ENCODE measurements at places on chromosomes 1 and 21.

- no peak for DNase-seq
These were observed 767 bp upstream of the EGLN1 start for GRCh38 chr1:231422798-231423309.

DNA sequence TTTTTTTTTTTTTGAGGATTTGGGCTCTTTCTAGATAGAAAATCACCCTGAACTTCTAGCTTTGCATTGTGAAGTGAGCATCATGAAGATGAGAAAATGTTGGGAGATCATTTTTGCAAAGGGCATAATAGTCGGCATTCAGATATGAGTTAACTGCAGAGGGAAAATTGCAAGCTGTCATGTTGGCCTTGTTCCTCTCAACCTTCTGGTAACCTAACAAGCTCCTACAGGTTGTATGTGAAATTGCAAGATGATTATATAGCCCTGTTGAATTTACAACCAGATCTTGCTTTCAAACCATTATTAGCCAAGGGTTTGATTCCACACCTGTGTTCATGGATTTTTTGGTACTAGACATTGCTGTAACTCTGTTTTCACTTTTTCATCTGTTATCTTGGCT, 2.2 kb downstream of the ELOA start:
- DNase-seq: no peak

- DNase-seq: no peak
These were observed 1.0 kb downstream of the CCDC24 start for GRCh38 chr1:43992232-43992995.

- no peak for DNase-seq
These were observed 74.0 kb upstream of the ADAMTS5 start for GRCh38 chr21:27040738-27041469.

GRCh38 chr1:100440075-100440809, 87.9 kb downstream of the CDC14A start:
- no peak for DNase-seq

DNA sequence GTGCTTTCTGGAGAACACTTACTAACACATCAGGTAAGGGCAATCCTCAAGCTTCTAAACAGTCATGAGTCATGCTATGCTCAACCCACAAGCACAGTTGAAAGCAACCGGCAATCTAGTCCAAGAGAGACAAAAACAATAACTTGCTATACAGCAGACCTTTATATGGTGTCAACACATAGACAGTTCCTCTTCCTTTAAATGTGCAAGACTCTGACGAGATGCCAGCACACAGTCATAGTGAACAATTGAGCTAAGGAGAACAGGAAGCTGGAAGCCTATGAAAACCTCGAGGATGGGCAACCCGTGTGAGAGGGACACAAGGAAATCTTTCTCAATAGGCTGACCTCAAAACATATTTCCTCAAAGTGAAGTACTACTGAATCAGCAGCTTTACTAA, 5.3 kb downstream of the ADIPOR1 start:
- DNase-seq: no peak

DNA sequence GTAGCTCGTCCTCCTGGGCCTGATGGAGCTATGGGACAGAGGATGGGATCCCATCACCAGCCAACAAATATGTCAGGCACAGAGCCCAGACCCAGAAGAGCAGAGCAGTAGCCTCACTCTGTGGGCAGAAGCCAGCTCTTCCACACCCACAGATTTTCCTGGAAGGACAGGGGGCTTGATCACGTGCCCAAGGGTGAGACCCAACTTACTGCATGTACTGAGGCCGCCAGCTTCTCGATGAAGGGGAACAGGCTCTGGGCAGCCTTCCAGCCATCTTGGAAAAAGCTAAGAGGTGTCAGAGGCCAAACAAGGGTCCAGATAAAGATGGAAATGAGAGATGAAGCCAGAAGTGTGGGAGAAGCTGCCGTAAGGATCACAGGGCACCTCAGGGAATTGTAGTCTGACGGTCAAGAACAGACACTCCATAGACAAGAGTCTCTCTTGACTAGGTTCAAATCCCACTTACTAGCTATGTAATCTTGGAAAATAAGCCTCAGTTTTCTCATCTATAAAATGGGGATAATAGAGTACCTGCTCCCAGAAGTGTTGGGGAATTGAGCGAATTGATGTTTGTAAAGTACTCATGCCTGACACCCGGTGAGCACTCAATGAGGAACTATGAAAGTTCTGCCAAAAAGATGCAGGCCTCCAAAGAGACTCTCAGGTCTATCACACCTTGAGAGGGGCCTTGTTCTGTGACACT, 17.0 kb upstream of the TCEA3 start:
- no peak for DNase-seq

GRCh38 chr1:211127166-211127565, 6.8 kb downstream of the KCNH1 start:
- DNase-seq: no peak

DNA sequence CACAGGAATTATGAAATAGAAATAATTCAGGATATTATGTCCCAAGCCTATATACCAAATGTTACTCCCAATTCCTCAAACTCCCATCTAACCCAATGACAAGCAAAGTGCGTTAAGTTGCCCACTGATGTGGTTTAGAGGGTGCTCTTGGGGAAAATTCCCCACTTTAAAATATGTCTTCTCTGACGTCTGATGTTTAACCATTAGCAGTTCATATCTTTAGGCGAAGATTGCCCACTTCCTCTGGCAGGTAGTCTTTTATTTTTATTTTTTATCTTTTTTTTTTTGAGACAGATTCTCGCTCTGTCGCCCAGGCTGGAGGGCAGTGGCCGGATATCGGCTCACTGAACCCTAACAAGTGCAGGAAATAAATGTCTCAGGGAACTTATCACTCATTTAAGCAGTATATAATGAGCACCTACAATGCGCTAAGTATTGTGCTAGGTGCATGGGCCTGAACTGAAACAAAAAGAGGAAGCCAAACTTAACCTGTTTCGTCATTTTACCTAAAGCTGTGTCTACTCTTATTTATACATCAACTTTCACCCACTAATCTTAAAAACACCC, 1.3 kb upstream of the LYST start:
- DNase-seq: no peak

- DNase-seq: peak; percentile 44
These were observed 66.9 kb downstream of the PRDM2 start for GRCh38 chr1:13766592-13767564.

DNA sequence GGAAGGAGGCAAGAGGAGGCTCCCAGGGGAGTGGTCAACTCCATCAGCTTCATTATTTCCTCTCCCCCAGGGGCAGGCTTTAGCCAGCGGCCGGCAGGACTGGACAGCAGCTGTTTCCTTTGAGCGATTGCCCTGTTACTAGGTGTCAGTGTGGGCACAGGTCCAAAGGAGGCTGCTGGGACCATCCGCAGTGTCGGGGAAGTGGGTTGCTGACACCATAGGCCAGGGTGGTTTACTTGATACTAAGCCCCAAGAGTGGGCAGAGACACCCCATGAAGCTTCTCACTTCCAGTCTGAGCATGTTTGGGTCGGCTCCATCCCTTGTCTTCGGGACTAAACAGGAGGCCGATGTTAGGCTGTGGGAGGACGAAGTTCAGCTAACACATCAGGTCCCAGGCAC, 63.6 kb downstream of the KAZN start:
- DNase-seq: no peak

DNA sequence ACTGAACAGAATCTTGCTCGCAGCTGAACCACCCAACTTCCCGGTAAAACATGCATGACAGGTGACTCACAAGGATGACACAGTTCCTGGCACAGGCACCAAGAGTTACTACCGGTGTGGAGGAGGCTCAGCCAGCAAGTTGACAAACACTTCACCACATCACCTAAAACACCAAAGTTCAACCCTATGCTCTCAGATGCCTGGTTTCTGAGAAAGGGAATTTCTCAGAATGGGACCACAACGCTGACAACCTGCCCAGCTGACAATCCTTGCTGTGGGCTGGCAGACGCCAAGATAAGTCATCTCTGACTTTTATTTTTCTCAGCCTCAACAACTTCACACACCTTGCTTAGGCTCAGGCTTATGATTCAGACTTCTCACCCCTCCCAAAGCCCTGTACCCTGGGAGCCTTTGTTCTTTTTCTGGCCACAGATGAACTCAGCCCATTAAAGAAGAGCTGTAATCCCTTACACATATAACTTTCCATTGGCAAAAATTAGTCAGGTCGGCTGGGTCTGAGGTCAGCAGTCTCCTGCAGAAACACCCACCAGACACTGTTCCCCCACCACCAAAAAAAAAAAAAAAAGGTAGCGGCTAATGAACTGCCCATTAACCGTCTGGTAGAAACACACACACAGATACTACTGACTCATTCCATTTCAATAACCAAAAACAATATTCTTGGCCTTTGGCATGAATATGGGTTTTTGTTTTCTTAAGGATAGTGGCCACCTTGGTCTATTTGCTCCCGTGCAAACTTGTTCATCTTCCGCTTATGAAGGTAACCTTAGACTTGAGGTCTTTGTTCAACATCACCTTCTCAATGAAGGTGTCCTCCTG, 10.8 kb upstream of the TIAM1 start:
- DNase-seq: peak; percentile 74

DNA sequence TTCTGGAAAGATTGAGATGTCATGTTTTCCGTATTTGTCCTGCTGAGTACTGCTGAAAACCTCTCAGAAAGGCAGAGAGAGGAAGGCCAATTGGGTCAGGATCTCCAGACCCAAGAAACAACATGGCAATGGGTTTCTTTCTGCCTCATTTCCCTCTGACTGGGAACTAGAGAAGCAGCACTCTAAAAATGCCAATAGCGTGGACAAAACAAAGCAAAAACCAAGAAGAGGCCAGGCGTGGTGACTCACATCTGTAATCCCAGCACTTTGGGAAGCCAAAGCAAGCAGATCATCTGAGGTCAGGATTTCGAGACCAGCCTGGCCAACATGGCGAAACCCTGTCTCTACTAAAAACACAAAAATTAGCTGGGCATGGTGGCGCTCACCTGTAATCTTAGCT, 18.3 kb downstream of the TNFRSF9 start:
- no peak for DNase-seq

DNA sequence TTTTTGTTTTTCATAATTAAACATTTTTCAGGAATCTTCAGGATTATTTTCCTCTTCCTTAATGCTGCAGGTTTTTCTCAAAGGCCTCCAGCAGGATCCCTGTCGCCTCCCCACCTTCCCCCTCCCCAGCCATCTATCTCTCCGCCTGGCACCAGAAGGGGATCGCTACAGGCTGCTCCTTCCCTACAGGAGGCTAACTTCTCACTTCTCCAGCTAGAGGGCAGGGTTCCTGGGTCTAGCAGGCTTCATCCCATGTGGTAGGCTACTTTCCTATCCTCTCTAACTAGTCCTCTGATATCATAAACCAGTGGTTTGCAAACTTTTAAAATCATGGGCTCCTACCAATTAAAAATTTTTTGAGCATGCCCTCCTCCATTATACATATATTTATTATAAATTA, 104.1 kb downstream of the KCNN3 start:
- DNase-seq: no peak

- no peak for DNase-seq
These were observed 4.2 kb upstream of the PFKL start for GRCh38 chr21:44295646-44296045.

GRCh38 chr1:87588495-87588894, 259.8 kb downstream of the LMO4 start:
- peak; percentile 14 for DNase-seq

GRCh38 chr1:230064283-230064682, 2.8 kb upstream of the GALNT2 start:
- DNase-seq: no peak

- DNase-seq: peak; percentile 40
These were observed 13.0 kb upstream of the CCDC190 start for GRCh38 chr1:162873671-162874666.

DNA sequence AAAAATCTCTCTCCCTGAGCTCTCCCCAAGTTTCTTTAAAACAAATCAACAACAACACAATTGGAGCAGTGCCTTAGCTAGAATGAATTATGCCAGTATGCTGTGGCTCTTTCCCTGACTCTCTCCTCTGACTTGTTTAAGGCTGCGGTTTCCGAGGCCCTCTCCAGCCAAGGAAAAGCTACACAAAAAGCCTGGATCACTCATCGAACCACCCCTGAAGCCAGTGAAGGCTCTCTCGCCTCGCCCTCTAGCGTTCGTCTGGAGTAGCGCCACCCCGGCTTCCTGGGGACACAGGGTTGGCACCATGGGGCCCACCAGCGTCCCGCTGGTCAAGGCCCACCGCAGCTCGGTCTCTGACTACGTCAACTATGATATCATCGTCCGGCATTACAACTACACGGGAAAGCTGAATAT, 1.9 kb downstream of the S1PR1 start:
- peak; percentile 72 for DNase-seq

GRCh38 chr1:163670989-163671757, 349.4 kb downstream of the NUF2 start:
- no peak for DNase-seq

DNA sequence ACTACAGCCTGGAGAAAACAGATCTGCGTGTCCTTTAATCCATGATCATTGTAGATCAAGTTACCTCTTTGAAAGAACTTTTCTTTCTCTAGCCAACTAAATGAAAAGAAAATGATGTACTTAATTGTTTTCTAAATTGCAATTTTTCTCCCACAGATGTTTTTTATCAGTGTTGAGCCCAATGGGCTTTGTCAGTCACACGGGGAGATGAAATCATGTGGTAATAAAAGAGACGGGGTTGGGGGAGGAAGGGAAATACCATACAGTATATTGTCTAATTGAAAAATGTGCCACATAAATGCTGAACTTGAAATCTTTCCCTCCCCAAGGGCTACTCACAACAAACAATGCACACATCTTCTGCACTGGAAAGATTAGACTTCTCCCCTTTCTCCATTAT, 58.4 kb downstream of the NTMT2 start:
- no peak for DNase-seq

GRCh38 chr21:45592626-45593134, 50.4 kb upstream of the SLC19A1 start:
- DNase-seq: no peak

- peak; percentile 12 for DNase-seq
These were observed 47.1 kb downstream of the C8A start for GRCh38 chr1:56901716-56902115.

DNA sequence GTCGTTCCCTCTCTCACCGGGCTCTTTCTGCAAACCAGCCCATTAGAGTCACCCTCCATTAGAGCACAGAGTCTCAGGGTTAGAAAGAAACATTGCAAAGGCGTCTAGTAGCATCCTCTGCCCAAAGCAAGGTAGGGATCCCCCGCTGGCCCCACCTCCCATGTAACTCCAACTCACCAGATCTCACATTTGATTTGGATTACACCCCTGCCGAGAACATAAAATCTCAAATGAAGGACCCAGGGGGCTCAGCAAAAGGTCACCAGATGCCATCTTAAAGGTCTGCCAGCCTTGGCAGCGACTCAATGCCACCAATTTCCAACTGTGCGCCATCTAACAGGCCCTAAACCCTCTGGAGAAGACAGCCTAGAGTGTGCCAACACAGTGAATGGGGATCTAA, 14.1 kb downstream of the C1orf87 start:
- no peak for DNase-seq

GRCh38 chr21:44566403-44566802, 7.1 kb upstream of the KRTAP10-4 start:
- no peak for DNase-seq

- peak; percentile 52 for DNase-seq
These were observed 121.2 kb downstream of the SLC45A1 start for GRCh38 chr1:8439015-8439702.
